Activated CD8-positive, alpha-beta memory T cell treated with anti-CD3 and anti-CD28 coated beads for 24 hours (primary cell): ENCODE measurements at places on chromosomes 7 and 10.

DNA sequence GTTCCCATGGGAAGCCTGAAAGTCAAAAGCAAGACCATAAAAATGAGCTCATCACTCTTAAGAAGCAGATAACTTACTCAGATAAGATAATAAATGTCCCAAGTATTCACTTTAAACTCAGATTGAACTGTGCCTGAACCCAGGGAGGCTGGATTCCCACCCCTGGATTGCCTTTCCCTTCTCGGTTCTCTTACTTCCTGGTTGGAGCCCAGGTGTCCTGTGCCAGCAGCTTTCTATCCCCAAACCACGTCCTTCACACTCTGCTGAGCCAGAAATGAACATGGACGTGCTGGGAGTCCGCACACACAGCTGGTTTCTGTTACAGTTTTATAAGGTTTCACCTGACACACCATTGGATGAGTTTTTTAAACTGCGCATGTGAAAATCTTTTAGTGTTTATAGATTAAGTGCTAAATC lies 636.2 kb upstream of the IGFBP3 start:
- no peak for DNase-seq

GRCh38 chr10:71622154-71622526 lies 97.4 kb downstream of the C10orf105 start:
- DNase-seq = no peak

GRCh38 chr7:6648815-6649104 lies 11.6 kb downstream of the ZNF316 start:
- no peak for DNase-seq

- no peak for DNase-seq
Measured at GRCh38 chr7:70321016-70321590, 722.8 kb downstream of the AUTS2 start.

GRCh38 chr10:13913897-13914296 lies 327.1 kb downstream of the PRPF18 start:
- DNase-seq = no peak

- DNase-seq = no peak
Measured at GRCh38 chr7:123494193-123494796, 40.1 kb downstream of the IQUB start.

DNA sequence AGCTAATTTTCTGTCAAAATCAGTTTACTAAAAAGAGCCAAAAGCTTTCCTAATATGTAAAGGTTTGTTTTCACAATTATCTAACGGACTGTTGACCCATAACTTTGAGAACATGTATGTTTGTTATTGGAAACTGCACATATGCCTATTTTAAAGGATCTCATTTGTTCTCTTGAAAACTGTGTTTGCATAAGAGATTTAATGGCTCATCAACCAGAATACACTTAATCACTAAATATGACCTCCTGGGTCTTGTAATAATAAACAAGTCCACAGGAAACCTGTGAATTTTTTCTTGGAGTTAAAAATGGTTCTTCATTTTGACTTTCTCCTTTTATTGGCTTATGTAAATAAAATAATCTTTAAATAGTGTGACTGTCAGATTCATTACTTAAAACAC lies 48.3 kb upstream of the STEAP1B start:
- no peak for DNase-seq

- DNase-seq = no peak
Measured at GRCh38 chr10:121459622-121460453, 138.4 kb downstream of the FGFR2 start.

GRCh38 chr7:112886208-112886607 lies 96.0 kb upstream of the TMEM168 start:
- DNase-seq = no peak

DNA sequence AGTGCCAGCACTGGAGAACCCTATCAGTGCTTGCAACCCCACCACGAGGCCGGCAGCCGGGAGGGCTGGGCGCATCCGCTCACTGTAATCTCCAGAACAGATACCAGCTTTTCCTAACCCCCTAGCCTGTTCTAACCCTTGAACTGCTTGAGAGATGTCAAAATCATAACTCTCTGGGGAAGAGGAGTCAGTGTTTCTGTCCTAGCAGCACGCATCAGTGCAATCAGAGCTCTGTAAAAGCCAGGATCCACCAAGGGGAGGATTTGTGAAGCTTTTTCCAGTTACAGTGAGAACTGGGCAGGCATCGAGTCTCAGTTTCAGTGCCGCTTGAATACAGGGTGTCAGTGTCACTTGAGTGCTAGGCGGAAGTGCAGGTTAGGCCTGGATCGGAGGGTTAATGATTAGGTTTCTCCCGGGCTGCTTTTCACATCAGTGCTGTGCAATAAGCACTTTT lies 104.5 kb upstream of the INSYN2A start:
- no peak for DNase-seq

DNA sequence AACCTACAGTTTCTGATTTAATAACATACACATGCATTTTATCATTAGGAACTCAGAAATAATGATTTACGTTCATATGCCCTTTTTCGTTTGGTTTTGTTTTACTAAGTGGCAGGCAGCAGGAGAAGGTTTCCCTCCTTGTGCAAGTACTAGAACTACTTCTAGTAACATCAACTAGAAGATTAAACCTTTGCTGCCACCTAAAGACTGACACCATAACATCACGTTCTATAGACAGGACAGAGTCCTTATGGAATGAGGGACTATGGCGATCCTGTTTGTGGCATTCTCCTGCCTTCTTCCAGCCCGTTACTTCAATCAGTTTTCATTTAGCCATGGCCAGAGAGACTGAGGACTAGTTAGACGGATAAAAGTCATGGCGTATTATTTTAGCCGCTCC lies 53.2 kb downstream of the GAD2 start:
- no peak for DNase-seq

GRCh38 chr7:44212018-44212417 lies 11.2 kb downstream of the YKT6 start:
- DNase-seq = no peak

GRCh38 chr7:5662828-5663227 lies 118.6 kb downstream of the RNF216 start:
- no peak for DNase-seq

GRCh38 chr7:85343484-85343883 lies 156.6 kb upstream of the SEMA3D start:
- no peak for DNase-seq
